ENCODE measurements at places on chromosomes 11 and 22. TPM values are rescaled to one million over a fixed set of nuclear protein-coding genes. Genes with fewer than 3 reads are reported as not detected.

DNA sequence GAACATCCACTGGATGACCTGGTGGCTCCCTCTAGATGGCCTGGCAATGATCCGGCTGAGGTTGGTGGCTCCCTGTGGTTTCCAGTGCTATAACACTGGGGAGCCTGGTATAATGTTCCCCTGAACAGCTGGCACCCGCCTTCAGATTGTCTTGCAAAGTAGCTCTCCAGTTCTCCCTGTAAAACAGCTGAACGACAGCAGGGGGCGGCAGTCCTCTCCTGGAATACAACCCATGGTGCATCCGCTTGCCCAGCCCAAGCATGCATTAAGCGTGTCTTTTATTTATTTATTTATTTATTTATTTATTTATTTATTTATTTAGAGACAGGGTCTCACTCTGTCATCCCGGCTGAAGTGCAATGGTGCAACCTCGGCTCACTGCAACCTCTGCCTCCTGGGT, 258.9 kb downstream of the BUD13 start:
- no peak for ATAC-seq

The GRIA4 gene
- total RNA-seq = 34.6 TPM

GRCh38 chr11:34028425-34028824, 23.1 kb upstream of the CAPRIN1 start:
- ATAC-seq = no peak

GRCh38 chr11:108498816-108499408, 728 bp upstream of the POGLUT3 start:
- no peak for ATAC-seq

DNA sequence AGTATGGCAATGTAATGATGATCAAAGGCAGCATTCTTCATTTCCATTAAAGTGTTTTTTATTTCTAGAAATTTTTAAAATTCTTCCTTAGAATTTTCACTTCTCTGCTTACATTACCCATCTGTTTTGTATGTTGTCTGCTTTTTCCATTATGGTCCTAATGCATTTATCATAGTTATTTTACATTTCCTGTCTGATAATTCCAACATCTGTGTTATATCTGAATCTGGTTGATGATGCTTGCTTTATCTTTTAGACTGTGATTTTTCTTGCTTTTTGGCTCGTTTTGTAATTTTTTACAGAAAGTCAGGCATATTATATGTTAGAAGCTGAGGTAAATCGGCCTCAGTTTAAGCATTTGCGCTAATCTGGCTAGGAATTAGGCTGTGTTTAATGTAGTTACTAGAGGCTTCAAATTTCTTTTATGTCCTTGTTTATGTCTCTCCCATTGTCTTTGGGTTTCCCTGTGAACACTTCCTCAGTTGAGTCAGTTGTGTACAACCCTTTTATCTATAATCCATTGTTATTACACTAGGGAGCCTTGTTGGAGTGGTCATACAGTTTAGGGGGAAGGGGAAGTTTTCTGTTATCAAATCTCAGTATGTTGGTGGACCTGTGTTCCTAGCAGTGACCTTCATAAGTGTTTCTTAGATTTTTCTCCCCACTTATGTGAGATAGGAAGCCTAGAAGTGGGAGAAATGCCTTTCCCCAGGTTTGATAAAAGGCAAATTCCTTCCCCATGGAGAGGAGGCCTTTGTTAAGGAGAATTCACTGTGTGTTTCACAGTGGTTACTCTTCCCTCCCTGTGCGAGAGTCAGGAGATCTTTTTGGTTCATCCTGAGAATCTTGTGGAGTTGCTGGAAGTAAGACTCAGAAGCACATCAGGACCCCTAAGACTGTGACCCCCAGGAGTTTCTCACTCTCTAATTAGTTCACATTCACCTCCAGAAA, 437.5 kb downstream of the INSC start:
- ATAC-seq = no peak
